ENCODE measurements at places on chromosomes 5 and 9.

DNA sequence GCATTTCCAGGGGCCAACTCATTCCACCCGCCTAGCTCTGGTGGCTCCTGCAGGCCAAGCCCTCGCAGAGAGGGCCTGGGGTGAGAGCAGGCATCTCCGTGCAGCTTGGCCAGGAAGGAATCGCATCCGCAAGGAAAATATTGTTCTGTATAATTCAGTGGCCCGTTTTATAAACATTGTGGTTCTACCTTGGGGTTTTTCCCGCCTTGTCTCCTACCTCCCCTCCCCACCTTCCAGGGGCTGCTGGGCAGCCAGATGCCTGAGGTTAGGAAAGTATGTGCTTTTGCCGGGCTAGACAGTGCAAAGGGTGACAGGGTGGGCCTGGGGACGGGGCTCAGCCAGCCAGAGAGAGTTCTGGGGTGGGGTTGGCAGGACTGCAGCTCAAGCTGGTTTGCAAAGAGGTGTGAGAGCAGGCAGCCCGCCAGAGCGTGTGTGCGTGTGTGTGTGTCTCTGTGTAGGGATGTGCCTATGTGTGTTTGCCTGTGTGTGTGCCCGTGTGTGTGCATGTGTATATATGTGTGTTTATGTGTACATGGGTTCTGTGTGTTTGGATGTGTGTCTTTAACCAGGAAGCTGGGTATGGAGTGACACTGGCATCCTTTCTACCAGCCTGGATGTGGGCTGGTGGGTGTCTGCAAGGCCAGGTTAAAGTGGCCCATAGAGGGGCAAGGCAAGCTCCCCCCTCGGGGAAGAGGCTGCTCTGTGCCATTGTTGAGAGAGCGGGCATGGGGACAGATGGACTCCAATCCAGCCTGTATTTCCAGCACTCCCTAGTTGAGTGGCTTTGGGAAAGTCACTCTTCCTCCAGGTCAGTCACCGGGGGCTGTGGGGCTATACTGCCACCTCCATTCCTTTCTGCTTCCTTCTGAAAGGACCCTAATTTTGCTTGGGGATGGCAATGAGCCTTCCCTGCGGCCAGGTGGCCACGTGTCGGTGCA lies 10.6 kb upstream of the SLC2A6 start:
- DNase-seq = no peak

DNA sequence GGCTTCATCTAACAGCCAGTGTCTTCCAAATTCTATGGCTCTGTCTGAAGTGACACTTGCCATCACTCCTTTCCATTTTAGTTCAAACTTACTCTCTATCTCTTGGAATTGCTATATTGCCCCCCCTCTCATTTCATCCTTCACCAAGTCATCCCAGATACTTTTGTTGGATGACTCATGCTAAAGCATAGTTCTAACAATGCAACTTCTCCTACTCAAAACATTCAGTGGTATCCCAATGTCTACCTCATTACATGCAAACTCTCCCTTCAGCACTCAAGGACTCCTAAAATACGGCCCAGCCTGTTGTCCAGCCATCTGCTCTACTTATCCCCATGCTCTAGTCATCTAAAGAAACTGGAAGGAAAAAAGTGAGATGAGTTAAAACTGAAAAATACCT lies 171.6 kb downstream of the RASEF start:
- DNase-seq = no peak

DNA sequence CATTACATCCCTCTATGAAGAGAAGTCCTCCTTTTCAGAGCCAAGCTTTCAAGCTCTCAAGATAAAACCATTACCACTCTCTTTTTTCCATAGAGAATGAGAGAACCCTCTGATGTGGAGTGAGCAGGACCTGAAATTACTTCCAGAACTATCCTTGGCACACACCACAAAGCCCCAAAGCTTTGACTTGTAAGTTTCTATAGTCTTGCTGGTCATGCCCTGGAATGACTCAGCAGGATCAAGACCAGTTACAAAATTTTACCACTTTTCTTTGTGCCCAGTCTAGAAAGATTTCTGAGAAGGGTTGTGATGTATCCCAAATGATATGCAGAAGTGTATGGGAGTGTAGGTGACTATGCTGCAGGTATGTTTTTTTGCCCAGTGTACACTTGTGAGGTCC lies 760.6 kb downstream of the TLE1 start:
- no peak for DNase-seq

GRCh38 chr9:128628471-128629048 lies 28.1 kb downstream of the DYNC2I2 start:
- DNase-seq = no peak

GRCh38 chr9:137865581-137866145 lies 11.9 kb upstream of the CACNA1B start:
- DNase-seq = no peak

DNA sequence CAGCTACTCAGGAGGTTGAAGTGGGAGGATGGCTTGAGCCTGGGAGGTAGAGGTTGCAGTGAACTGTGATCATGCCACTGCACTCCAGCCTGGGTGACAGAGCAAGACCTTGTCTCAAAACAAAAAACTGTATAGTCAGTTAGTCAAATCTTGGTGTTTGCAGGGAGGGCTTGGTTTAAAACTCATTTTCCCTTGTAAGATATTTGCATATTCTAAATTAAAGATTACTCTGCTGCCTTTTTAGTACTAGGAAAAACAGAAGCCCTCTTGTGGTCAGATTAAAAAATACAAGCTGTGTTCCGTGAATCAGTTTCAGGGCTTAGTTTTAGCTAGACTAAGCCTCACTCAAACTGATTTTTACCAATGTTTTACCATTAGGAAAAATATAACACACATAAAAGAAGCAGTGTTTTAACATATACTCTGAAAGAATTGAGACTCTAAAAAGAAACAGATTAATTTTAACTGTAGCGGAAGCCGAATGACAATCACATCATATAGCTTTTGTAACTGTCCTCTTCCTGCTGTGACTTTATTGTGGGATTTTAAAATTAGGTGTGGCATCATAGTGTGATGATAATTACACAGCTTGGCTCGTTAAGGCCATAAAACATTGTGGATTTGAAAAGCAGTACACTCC lies 84.9 kb upstream of the BASP1 start:
- no peak for DNase-seq

GRCh38 chr5:82942083-82942881 lies 134.9 kb downstream of the TMEM167A start:
- DNase-seq = no peak

- DNase-seq = no peak
These were observed 1.8 kb downstream of the ZBTB34 start for GRCh38 chr9:126862104-126862761.

DNA sequence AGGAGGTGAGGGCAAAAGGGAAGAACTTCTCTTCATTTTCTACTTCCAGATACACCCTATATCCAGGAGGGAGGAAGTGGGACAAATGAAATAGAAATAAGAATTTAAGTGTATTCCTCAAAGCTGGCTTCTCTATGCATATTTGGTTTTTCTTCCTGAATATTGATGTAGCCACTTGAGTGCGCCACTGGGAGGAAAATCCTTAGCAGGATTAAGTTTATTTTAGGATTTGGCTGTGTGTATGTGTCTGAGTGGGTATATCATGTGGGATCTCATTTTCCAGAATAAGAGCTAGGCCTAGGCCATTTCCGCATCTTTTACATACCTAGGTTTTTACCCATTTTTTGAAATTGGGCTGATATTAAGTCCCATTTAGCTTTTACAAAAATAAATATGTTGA lies 42.5 kb downstream of the MAP1B start:
- DNase-seq = no peak

DNA sequence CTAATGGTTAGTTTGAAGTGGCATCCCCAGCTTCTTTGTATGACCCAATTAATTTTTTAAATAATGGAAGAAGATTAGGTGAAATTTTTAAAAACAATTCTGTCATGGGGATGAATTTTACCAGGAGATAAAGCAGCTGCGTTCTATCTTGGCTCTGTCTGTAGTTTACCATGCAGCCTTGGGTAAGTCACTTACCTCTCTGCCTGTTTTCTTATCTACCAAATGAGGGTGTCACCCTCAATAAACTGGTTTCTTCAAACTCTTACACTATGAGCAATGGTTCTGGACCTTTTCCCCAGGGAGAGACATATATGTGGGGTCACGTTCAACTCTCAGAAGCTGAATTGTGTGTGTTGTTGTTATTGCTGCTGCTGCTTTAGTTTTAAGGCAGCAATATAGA lies 71.7 kb downstream of the TEX10 start:
- no peak for DNase-seq

DNA sequence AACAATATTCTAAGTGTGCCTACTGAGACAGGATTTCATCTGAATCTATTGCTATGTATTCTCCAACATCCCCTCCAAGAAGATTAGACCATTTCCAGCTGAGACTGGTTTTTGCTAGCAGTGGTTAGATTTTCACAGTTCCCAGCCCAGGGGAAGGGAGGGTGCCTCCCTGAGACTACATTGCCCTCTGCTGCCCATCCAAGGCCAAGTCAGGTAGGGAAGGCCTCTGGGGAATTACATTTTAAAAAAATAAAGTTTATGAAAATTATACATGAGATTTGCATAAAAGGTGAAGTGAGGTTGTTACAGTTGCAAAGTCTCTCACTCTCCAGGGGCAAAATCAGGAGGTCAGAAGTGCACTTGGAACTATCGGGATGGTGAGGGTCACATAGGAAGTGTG lies 28.0 kb upstream of the SYK start:
- no peak for DNase-seq

GRCh38 chr5:43840424-43841125 lies 237.6 kb downstream of the NNT start:
- no peak for DNase-seq

- no peak for DNase-seq
These were observed 26.1 kb downstream of the MAMDC2 start for GRCh38 chr9:70069704-70070103.

DNA sequence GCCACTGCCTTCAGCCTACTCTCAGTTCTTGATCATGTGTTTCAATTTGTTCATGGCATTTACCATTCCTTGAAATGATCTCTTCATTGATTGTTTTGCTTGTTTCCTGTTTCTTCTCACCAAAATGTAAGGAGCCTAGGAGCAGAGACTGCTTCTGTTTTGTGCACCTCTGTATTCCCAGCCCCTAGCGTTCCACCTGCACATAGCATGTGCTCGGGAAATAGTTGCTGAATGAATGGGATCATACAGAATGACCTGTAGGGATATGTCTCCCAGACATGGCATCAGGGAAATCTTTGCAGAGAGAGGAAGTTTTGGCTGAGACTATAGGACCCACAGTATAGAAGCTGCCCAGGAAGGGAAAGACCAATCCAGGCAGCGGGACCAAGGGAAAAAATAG lies 6.2 kb upstream of the CERCAM start:
- DNase-seq = no peak

DNA sequence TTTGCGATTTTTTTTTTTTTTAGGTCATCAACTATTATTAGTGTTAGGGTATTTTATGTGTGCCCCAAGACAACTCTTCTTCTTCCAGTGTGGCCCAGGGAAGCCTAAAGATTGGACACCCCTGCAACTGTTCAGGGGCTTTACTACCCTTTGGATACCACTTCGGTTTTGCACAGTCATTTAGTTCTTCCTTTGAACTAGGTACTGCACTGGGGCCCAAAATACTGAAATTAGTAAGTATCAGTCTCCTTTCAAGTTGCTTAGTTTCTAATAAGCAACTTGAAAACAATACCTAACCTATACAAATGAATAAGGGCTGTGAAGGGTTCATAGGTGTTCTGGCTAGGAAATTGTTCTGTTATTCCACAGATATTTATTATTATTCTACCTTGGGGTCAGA lies 45.3 kb downstream of the CWC27 start:
- DNase-seq = no peak

DNA sequence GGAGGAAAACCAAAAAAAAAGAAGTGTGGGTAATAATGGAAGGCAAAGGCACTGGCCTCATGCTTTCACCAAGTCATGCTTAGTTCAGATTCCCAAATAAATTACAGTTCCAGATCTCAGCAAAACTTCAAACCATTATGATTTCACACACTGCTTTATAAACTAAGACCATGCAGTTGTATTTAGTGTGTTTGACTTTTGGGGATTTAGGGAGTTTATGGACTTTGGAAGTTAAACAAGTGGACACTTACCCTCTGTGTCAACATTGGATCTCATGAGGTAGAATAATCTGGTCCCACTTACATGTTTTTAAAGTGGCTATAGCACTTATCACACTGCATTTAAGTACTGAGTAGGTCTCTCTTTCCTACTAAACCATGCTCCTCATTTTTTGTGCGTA lies 3.7 kb downstream of the DNAJC25 start:
- no peak for DNase-seq

DNA sequence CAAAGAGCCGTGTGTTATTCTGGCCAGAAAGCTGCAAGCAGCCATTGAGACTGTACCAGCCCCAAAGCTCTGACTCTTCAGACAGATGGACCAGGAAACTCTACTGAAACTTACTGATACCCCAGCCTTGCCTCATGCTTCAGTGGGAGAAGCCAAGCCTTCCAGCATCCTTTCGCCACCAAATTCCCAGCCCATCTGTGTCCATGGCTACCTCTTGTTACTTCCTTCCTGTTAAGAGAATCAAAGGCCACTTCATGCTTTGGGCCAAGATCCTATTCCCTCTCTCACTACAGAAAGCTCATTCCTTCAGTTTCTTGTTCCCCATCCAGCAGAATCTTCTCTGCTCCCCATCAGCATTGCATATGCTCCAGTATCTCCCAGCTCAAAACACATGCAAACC lies 46.9 kb upstream of the FREM1 start:
- DNase-seq = no peak

- DNase-seq = no peak
These were observed 175.1 kb upstream of the PCSK5 start for GRCh38 chr9:75715360-75715759.

GRCh38 chr9:128304971-128305288 lies 17.3 kb downstream of the TRUB2 start:
- DNase-seq = no peak

GRCh38 chr5:80227979-80228596 lies 27.8 kb downstream of the SERINC5 start:
- DNase-seq = no peak

DNA sequence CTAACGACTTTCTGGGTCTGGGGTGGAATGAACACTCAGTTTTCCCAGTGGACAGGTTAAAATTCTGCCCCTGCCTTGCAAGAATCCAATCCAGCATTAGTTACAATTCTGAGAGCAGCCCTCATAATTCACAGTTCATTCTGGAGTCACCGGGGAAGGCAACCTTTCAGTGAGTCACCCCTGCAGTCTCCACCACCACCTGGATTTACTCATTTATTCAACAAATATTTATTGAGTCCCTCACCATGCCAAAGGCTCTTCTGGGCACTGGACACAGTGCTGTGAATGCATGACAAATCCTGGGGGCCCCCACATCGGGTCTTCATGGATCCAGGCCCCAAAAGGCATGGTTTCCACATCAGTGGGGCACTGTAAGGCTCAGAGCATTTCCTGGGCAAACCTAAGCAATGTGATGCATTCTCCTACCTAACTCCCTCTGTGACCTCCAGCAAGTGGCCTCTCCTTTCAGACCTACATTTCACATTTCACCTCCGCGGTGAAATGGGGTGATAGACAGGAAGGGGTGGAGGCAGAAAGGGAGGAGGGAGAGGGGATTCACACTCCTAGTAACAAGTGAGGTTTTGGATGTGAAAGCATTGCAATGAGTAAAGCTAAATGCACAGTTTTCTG lies 6.4 kb upstream of the MSX2 start:
- DNase-seq = no peak

Measured in stimulated activated CD8-positive, alpha-beta memory T cell treated with anti-CD3 and anti-CD28 coated beads, Interleukin-7, amount 100 ng/mL, for 24 hours (primary cell).